Effector CD8-positive, alpha-beta T cell (primary cell): ENCODE measurements at places on chromosomes 4 and X.

DNA sequence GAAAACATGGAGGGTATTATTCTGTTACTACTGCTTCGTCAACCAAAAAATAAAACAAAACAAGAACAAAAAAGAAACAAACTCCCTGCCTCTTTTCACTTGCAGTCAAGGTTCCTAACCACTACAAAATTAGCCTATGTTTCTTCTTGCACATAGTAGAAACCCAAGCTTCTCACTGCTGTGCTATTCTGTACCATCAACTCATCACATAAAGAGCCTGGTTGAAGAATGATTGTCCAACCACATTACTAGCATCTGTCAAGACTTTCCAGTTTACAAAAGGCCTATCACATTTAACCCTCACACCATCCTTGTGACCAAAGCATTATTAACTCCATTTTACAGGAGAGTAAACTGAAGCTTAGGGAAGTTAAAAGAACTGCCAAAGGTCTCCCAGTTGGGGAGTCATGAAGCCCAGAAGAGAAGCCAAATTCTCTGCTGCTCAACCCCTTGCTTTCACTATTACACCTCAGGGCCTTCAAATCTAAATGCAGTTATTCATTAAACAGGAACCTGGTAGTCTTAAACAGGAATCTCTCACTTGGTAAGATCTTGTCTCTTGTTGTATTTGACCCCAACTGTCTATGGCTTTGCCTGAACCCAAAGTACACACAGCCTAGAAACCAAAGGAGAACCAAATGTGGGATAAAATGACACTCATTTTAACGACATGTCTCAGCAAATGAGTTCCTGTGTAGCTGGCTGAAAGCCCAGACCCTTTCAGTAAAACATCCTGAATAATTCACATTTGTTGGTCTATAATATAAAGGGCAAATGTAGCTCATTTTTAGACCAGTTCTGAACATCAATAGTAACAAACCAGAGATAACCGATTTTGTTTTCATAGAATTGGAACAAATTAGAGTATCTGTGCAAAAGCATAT is 8.6 kb downstream of the F9 start:
- no peak for DNase-seq

DNA sequence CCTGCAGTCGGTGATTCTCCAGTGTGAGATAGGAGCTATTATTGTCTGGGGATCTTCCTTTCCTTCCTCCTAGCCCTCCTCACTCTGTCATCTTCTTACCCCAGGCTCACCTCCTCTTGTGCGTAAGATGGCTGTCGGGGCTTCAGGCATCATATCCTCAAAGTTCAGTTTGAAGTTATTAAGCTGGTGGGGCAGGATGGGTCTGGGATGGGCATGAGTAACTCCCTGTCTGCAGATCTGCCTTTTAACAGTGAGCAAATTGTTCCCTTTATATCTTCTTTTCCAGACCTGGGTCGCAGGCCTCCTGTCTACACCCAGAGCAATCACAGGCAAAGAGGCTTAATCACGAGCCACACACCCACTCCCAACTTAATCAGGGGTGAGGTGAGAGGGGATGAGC is 900 bp upstream of the MTMR1 start:
- no peak for DNase-seq

GRCh38 chr4:1091561-1091995 is 21.8 kb downstream of the RNF212 start:
- DNase-seq = no peak

DNA sequence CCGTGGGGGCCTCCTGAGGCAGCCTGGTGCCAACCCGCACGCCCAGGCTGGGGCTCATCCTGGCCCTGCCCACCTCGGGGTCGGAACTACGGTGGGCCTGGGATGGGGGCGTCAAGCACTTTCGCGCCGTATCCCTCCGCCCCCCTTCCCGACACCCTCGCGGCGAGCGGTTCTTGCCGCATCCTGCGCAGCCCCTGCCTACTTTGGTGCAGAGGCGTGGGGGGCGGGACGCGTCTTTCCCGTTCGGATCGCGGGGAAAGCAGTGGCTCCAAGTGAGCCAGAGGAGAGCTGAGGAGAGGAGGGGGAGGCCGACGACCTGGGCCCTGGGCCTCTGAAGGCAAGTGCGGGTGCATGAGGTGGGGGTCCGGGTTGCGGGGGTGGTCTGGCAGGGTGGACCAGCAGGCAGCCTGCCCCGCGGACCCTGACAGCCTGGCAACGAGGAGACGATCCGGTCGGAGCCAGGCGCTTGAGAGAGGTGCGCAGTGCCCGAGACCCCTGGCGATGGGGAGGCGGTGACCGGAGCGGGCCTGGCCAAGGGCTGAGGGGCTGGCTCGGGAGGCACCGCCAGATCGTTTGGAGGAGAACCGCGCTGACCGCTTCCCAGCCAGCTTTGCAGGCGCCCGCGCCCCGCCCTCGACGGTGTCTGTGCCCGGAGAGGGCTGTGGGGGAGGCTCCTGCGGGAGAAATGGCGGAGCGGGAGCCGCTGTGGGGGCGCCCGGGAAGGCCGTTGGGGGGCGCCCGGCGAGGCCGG is at the start of gene GPRASP2:
TSS of gene GPRASP2 (plus strand) at position 233 of the 751 bp plus-strand sequence. CDS start 2,422 bp downstream, outside the sequence.
- DNase-seq = peak; percentile 17

- DNase-seq = no peak
Measured at GRCh38 chrX:2261831-2262667, 238.7 kb downstream of the DHRSX start.

GRCh38 chr4:38184404-38184803 is 224.2 kb downstream of the PTTG2 start:
- no peak for DNase-seq

- no peak for DNase-seq
Measured at GRCh38 chr4:58553679-58554078, 1443.5 kb upstream of the IGFBP7 start.

DNA sequence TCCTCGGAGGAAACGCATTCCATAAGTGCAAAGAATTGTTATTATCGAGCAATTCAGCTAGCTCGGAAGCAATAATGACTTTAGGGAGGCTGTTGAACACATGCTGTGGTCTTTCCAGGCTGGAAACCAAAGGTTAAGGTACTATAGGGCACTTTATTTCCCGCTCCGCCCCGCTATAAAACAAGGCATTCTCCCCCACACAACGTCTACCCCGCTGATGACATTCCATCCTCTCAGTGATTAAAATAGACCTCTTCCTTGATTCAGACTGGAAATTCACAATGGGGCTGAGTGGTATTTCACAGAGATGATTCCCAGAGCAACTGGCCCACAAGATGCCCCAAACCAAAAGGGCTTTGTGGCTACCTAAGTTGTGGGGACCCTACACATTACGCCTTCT is 196.4 kb downstream of the STIM2 start:
- DNase-seq = no peak

DNA sequence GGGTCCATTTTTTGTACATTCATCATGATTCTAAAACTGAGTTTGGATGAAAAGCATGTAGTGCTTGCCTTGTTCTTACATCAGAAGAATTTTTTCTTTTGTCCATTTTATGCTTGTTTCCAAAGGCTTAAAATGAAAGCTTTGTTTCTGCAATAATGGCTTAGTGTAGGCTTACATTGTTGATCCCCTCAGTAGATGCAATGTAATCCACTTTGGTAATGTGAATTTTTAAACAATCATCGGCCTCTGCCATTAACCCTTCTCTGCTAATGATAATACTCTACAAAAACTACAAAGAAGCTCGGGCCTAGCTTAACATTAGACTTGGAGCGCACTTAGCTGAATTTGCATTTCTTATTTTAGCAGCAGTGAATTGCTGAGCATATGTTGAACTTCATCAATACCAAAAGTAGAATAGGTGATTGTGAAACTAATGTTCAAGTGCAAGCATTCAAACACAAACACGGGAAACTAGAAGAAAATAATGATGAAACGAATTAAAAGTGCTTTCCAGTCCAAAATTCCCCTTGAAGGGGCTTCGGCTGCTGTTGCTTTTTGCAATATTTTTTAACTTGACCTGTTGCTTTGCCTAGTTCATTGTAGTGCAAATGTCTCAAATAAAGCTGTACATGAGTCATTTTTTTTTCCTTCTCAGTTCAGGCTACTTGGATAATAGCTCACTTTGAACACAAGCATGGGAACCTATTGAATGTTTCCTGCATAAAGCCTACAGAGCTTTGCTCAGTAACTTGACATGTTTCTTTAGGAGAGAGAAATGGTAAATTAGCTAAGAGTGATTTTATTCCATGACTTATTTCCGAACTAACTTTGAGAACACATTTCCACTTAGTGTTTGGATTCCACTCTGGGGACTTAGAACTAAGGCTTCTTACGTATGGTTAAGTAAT is 66.5 kb downstream of the SLIT2 start:
- DNase-seq = no peak

DNA sequence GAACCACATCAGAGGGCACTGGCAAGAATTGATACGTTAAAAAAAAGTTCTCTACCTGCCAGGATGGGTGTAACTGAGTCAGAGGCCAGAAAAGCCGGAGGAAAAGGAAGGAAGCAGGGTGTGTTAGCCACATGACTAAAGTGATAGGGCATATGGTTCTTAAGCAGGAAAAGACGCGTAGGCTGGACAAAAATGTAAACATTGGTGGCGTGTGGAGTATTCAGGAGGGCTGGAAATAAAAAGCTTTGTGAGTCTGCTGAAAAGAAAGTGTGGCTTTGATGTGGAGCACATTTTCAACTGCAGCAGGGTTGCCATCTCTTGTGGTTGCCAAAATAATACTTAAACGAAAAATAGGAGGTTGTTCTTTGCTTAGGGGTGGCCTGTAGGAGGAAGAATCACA is 186.5 kb upstream of the RPL34 start:
- DNase-seq = no peak

GRCh38 chr4:96887857-96888256 is 1048.0 kb downstream of the PDHA2 start:
- no peak for DNase-seq

- no peak for DNase-seq
Measured at GRCh38 chr4:7827566-7827965, 112.1 kb downstream of the AFAP1 start.

GRCh38 chr4:169189372-169189771 is 81.4 kb downstream of the SH3RF1 start:
- no peak for DNase-seq

DNA sequence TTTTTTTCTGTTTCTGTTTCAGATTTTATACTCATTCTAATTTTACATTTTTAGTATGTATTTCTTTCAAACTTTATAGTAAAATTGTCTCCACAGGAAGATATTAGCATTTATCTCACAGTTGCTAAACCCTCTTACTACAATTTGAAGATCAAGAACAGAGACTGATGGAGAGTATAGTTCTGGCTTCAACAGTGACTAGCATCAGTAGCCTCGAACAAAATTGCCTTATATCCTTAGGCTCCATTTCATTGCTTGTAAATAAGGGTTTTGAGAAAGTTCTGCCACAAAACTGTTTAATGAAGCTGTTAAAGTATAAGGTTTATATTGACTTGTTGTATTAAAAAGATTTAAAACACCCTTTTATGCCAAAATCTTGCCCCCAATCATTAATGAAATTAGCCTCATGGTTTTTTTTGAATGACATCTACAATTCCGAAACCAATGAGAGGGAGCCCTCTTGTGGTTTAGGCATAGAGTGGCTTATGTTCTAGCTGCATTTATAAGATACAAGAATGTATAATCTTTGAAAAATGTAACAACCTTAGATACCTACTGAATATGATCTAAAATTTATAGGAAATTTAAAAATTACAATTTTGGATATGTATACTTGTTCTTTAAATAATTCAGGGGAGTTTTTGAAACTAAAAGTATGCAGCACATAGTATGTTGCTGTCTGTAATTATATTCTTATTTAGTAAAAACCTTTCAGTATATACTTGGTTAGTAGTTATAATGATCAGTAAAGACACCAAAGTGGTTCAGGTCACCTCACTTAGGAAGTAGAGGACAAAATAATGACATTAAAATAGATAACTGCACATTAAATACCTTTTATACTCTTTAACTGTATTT is 109.8 kb upstream of the HPGD start:
- DNase-seq = no peak

DNA sequence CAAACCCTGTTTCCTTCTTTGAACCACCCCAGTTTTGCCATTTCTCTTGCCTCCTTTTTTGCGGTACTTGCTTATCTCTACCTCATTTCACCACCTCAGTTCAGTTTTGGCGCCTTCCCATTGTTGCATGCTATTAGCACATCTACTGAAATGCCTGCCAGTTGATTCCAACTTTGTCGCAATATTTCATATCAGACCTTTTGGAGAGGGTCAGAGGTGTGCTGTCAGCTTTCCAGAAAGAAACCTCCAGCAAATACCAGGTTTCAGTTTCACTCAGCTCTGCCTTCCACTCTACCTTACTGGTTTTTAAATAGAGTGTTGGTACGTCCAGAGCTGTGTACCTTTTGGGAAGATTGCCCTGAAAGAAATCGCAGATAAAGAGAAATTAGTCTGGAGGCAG is 91.9 kb upstream of the CPEB2 start:
- no peak for DNase-seq

DNA sequence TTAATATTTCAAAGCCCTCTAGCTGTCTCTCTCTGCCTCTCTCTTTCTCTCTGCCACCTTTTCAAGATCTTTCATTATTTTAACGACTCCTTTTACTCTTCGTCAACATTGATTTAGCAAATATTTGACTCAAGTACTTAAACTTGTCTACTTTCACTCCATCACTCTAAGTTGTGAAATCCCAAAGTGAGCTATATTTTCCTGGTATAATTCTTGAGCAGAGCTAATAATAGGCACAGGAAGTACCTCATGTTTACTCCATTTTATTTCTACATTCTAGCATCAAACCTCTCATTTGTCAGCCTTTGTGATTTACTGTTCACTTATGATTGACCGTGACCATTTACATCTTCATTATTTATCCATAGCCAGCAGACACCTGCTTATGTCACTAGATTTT is 482.5 kb downstream of the RPA4 start:
- DNase-seq = no peak

DNA sequence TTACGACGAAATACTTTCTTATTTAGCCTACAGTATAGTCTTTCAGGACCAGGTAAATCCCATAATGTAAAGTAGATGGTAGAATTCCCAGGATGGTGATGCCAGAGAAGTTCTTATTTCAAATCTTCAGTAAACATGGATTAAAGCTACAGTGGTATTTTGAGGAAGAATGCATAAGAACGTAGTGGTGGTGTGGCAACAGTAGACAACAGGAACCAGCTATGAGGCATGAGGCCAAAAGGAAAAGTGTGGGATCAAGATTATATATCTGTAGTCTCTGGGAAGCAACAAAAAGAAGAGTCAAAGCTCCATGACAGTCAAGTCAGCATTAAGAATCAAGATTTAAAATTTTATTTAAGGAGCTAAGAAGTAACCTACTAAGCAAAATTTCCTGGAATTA is 60.2 kb downstream of the METTL14 start:
- DNase-seq = no peak

DNA sequence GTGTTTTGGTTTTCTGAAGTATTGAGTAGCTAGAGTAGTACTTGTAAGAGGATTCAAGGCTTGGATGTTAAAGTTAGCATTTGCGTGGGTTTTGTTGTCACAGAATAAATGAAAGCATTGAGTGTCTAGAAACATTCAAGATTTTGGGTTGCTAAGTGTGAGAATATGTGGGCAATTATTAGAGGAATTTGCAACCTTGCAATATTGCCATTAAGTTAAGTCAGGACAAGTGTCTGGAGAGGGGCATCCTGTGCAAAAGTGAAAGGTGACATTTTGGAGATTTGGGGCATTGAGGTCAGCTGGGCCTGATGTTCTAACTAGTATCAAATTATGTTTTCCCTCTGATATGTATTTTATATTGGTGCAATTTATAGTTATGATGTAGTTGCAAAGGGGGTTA is 533.9 kb upstream of the GRID2 start:
- no peak for DNase-seq

GRCh38 chr4:167779864-167780263 is 312.5 kb upstream of the ANXA10 start:
- no peak for DNase-seq

GRCh38 chr4:11441194-11441556 is 12.5 kb upstream of the HS3ST1 start:
- no peak for DNase-seq
